ENCODE measurements at places on chromosomes 2 and 18.
A peak's percentile ranks its signal among the peaks of the same experiment; 100 is the strongest.

GRCh38 chr2:171132086-171132485, 28.6 kb downstream of the TLK1 start:
- no peak for DNase-seq

GRCh38 chr18:6044773-6045172, 149.5 kb upstream of the TMEM200C start:
- no peak for DNase-seq

DNA sequence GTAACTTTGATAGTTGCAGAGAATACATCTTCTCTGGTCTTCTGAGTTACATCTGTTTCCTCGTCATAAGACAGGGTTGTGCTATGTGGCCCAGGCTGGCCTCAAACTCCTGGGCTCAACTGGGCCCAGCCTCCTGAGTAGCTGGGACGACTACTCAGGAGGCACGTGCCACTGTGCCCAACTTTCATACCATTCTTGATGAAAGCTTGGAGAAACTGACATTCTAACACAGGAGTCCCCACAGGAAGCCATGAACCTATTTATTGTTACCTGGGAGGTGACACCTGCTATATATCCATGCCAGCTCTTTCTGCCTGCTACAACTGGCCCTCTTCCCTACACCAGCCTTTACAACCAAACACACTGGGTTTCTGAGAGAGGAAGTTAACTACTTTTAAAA, 19.1 kb downstream of the EIF2AK3 start:
- no peak for DNase-seq

GRCh38 chr2:54838585-54839035, 115.1 kb downstream of the EML6 start:
- DNase-seq: peak; percentile 50

GRCh38 chr2:105556366-105556765, 157.5 kb upstream of the FHL2 start:
- no peak for DNase-seq

DNA sequence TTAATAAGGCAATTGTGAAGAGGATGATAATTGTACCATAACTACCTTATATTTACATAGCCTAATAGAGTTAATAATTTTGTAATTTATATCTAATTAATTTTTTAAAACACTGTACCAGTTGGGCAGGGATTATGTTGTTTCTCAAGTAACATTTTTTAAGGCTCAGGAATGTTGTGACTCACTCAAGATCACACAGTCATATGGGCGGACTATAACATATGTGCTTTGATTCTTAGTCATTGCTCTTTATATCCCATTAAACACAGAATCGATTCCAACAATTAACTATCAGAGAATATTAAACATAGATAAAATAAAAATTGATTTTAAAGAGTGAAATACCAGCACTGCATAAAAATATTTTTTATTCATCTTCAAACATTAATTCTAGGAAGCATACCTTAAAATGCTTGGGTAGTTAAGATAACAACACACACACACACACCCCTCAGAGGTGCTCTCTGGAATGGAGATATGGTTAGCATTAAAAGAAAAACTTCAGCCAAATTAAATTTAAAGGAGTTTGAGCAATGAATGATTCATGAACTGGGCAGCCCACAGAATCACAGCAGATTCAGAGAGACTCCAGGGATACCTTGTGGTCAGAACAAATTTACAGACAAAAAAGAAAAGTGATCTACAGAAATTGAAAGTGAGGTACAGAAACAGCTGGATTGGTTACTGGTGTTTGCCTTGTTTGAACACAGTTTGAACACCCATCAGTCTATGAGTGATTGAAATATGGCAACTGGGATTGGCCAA, 869.4 kb upstream of the ID2 start:
- DNase-seq: no peak
